ENCODE measurements at places on chromosomes 2 and 18.
A peak's percentile ranks its signal among the peaks of the same experiment; 100 is the strongest.

DNA sequence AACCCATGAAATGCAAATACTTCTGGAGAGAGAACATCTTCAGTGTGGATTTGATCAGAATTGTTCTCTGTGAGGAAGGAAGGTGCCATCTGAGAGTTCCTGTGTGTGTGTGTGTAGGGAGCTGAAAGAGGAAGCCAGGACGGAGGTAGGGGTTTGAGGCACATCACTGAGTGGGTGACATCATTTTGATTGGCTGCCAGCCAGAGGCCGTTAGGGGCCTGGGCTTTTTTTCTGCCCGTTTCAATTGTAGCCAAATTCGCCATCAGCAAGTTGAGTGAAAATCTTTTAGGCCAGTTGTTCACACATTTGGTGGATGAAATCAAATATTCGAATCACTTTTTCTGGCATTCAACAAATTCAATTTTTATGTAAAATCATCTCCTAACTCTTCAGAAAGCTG, 48.9 kb downstream of the TSN start:
- DNase-seq: peak; percentile 84

GRCh38 chr18:59231114-59231513, 11.2 kb downstream of the GRP start:
- DNase-seq: no peak

DNA sequence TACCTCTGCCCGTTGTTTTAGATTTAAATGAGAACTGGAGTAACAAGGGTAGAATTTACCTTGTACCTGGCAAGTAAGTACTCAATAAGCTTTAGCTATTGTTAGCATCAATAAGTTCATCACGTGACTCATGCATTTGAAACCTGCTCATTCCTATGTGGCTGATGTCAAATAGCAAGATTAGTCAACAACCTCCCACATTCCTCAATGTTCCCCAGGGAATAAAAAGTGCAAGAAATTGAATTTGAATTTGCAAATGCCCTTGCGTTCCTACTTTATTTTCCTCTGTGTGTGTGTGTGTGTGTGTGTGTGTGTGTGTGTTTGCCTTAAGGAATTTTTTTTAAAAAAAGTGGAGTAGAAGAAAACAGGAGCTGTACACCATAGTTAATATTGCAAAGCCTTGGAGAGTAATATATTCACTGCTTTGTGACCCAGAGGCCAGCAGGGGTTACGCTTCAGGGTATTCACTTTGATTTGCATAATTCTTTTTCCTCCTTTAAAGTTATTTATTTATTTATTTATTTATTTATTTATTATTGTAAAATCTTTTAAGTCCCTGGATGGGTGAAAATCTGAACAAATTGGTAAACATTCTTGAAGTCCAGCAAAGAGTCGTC, 43.9 kb upstream of the DNAH7 start:
- no peak for DNase-seq

- no peak for DNase-seq
Measured at GRCh38 chr2:104870100-104870975, 16.4 kb downstream of the POU3F3 start.

DNA sequence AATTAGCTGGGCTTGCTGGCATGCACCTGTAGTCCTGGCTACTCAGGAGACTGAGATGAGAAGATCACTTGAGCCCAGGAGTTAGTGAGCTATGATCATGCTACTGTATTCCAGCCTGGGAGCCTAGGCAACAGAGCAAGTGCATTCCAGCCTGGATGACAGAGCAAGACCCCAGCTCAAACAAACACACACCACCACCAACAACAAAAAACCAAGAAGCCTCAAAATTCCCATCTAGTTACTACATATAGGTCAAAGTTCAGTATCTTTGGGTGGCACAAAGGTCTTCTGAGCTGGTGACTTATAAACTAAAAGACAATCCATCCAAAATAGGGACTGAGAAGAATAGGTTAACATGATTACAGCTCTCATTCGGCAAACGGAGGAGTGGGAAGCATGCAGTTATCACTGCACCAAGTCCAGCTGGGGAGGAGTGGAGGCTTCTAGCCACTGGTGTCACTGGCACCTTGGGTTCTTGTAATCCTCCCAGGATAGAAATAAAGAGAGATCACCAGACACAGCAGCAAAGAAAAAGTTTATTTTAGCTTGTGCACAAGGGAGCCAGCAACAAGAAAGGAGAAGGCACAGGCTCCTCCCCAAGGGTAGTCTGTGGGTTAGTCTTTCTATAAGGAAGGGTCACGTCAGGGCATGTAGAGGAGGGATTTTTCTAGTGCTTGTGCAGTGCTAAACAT, 57.4 kb downstream of the SH2D6 start:
- DNase-seq: no peak

DNA sequence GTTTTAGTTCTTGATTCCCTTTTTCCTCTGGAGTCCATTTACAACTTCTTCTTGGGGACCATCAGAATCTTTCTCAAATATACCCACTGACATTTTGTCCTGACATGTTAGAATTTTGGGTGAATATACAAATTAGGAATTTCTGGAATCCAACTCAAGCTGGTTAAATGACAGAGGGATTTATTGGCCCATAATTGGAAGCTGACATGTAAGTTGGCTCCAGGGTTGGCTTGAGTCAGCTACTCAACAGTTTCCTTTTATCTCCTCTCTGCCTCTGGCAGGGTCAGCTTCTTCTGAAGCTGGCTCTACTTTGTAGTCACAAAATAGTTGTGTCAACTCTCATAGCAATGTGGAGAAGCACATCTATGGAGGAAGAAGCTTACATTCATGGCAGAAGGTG, 36.6 kb upstream of the PPP1R1C start:
- no peak for DNase-seq

DNA sequence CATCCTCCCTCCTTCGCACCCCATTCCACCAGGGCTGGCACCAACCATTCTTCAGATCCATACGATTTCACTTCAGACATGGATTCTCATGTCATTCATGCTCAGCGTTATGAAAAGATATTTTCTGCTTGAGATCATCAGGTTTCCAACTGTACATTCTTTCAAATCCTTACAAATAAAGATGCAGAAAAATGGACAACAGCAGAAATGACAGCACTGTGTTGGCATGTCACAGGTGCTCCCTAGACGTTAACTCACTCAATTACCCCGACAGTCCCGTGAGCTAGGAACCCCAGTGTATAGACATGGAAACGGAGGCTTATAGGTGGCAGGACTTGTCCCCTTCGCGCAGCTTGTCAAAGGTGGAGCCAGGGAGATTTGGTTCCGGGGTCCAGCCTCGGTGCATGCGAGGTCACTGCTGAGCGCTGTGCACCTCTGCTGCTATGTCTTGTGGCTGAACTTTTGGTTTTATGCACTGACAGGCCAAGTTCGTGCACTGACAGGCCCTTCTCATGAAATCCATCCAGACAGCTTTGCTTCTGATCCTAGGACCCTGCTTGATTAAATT, 17.7 kb downstream of the FHL2 start:
- no peak for DNase-seq

DNA sequence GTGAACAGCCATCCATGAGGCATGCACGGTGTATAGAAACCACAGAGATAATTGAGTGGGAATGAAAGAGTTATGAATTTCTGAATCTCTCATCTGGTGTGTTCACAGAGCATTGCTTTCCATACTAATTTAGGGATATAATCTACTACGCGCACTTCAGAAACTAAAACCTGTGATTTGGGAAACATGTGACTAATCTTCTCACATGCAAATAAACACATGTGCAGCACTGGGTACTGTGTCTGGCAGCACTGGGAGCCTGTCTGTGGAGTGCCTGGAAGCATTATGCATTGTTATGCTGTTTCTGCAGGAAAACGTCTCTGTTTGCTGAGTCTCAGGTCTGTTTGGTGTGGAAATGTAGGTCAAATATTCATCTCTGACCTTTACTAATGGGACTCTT, 287.3 kb downstream of the CMPK2 start:
- no peak for DNase-seq

GRCh38 chr2:19111354-19111753, 247.1 kb downstream of the OSR1 start:
- DNase-seq: no peak

- DNase-seq: no peak
Measured at GRCh38 chr2:8335801-8336200, 346.1 kb upstream of the ID2 start.

- peak; percentile 33 for DNase-seq
Measured at GRCh38 chr18:65347446-65347845, 403.4 kb upstream of the CDH7 start.

- no peak for DNase-seq
Measured at GRCh38 chr2:151945186-151945585, 117.0 kb upstream of the ARL5A start.

DNA sequence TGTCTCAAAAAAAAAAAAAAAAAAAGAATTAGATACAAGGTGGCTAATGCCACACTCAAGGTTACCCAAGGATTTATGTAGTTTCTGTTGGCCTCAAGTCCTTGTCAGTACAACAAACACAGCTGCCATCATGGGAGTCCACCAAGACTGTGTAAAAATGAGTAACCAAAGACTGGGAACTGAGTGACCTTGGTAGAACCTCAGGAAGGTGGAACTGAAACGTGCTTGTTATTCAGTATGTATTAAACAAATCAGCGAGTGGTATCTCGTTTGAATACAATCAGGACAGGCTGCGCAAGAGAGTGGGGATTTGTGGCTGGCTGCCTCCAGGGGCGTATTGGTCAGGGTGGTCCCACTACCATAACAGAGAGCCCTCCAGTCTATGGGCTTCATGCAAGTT, 1.6 kb upstream of the SFTPB start:
- no peak for DNase-seq

DNA sequence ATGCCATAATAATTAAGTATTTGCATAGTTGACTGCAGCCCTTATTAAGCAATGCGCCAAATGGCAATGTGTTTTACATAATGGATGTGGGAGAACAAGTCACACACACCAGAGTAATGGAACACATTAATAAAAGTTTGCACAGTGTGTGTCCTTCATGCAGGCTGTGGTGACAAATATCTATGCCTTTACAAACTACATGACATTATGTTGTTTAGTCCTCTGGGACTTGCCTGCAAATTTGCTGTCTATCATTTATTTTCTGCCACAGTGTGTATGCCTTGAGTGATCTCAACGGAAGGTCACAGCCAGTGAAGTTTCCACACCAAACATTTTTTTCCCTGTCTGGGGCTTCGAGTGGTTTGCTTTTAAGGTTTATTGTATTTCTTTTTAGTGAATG, 175.2 kb upstream of the TMEFF2 start:
- DNase-seq: no peak

DNA sequence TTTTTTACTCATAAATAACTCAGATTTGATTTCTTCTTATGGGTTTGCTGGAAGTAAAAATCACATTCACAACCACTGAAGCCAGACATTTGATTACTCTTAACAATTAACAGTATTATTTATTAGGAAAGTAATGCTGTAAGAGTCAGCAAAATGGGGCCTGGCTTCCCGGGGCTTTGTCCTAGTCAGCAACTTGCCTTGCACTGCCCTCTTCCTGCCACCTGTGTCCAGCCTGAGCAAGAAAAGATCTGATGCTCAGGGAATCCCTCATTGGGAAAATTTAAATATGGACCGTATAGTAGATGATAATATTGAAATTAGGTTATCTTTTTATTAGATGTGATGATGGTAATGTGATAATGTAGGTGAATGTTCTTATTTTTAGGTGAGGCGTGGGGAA, 30.8 kb upstream of the ACYP2 start:
- DNase-seq: no peak

DNA sequence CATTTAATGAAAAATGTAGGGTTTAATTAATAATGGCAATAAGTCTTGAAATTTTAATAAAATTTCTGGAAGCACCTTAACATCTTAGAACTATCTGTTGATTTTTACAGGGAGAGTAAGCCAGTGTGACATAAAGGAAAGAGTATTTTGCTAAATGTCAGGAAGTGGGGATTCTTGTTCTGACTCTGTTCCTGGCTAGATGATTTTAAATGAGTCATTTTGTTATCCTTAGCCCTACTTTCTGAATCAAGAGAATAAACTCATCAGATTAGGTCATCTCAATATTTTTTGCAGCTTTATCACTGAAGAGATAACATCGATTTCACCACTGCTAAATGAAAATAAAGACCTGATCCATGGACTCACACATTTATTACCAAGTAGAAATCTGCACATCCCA, 377.5 kb upstream of the CYRIA start:
- no peak for DNase-seq

GRCh38 chr2:200021449-200022114, 66.2 kb downstream of the MAIP1 start:
- no peak for DNase-seq

DNA sequence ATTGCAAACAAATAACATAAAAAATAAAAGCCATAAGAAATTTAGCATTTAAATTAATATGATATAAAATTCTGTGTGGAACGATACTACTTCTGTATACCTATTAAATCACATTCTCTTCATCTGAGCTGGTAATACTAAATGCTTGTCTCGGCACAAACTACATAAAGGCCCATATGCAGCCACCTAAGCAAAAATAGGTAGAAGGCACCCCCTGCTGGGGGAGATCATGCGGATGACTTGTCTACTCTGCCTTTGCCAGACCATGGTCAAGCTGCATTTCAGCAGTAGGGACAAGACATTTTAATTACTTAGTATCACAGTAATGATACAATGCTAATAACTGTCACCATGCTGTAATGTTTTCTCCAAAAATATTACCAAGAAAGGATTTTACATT, 108.0 kb downstream of the CDH19 start:
- peak; percentile 82 for DNase-seq

- no peak for DNase-seq
Measured at GRCh38 chr18:46833899-46834298, 77.0 kb upstream of the ST8SIA5 start.

DNA sequence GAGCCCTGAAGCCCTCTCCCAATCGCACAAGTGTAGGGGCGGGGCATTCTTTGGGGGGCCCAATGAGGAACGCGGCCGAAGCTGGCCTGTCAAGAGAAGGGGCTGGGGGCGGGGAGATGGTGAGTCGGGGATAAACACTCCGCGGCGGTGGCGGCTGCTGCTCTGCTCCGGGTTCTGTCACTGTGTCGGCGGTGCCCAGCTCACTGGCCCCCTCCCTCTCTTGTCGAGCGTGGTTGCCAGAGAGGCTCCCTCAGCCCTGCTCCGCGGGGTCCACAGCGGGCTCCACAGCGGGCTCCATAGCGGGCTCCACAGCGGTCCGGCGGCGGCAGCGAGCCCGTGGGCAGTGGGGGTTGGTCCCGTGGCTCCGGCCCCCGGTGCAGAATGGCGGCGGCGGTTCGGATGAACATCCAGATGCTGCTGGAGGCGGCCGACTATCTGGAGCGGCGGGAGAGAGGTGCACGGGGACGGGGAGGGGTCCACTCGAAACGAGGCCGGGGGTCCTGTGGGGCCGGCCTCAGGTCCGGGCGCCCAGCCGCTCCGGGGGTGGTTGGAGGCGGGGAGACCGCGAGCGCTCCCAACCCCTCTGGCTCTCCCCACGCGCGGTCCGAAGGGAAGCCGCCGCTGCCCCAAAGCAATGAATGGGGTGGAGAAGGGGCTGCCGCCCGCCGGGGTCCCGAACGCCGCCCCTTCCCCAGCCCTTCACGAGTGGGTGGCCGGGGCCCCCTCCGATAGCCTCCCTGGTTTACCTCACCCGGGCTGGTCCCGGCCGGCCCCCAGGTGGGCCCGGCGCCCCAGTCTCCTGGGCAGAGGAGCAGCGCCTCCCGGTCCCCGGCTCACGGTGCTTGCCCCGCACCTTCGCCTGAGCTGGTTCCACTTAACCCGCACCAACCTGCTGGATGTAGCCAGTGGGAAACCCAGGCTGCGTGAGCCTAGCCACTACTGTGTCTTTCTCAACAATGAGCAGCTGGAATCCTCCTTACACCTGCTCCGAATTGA, at the start of gene MXD1:
TSS of gene MXD1 (plus strand) at position 160 of the 996 bp plus-strand sequence. CDS start at position 382, 222 bp downstream.
- DNase-seq: no peak

- DNase-seq: no peak
Measured at GRCh38 chr2:190800528-190800927, 80.1 kb upstream of the GLS start.

- no peak for DNase-seq
Measured at GRCh38 chr2:215958257-215958656, 55.1 kb downstream of the MREG start.
